Skeletal muscle cell (primary cell): ENCODE measurements at places on chromosomes 2 and 18.
A peak's percentile ranks its signal among the peaks of the same experiment; 100 is the strongest.

GRCh38 chr18:66894851-66895250 lies 291.0 kb upstream of the CDH19 start:
- no peak for DNase-seq

DNA sequence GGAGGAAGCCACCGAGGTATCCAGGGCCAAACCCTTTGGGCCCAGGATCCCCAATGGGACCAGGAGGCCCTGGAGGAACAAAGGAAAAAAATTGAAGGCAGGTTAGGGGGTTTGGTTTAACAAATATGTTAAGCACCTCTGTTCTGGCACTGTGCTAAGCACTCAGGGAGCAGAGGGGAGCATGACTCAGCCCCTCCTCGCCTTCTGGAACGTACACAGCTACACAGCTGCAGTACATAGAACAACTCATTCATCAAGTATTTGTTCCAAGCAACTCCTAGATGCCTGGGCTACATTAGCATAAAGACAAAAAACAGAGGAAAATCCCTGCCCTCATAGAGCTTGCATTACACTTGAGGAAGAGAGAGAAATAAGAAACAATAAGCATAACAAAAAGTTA lies 153.6 kb downstream of the COL4A4 start:
- no peak for DNase-seq

GRCh38 chr18:37674570-37674969 lies 109.0 kb upstream of the CELF4 start:
- no peak for DNase-seq

GRCh38 chr2:156615836-156616322 lies 179.7 kb downstream of the GPD2 start:
- no peak for DNase-seq

GRCh38 chr2:73020657-73021370 lies 50.7 kb downstream of the SFXN5 start:
- DNase-seq, result peak; percentile 71

DNA sequence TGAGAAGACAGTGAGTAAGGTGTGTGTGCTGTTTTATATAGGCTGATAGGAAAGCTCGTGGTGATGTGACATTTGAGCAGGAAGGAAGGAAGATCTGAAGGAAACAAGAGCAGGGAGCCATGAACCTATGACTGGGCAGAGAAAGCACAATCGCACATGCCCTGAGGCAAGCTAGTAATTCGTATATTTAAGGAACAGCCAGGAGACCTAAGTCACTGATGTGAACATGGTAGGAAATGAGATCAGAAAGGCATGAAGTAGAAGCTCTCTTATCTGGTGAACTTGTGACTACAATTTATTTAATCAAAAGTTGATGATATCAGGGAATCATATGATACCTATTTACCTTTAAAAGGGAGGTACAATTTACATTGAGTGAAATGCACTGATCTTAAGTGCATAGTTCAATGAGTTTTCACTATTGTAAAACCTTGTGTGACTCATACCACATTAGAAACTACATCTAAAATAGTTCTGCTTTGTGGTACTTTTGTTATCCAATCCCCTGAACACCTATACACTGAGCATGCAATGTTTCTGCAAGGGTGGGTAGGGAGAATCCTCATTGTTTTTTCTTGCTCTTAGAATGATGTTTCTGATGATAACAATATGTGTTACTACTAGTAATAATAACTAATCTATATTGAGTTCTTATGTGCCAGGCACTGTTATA lies 67.5 kb downstream of the GALNT13 start:
- DNase-seq, result no peak

- DNase-seq, result no peak
Observed at GRCh38 chr2:208570851-208571763, 164.5 kb downstream of the PTH2R start.

GRCh38 chr2:135949451-135950234 lies 35.8 kb downstream of the DARS1 start:
- DNase-seq, result no peak

- DNase-seq, result no peak
Observed at GRCh38 chr2:219726916-219727315, 99.5 kb downstream of the SLC4A3 start.

DNA sequence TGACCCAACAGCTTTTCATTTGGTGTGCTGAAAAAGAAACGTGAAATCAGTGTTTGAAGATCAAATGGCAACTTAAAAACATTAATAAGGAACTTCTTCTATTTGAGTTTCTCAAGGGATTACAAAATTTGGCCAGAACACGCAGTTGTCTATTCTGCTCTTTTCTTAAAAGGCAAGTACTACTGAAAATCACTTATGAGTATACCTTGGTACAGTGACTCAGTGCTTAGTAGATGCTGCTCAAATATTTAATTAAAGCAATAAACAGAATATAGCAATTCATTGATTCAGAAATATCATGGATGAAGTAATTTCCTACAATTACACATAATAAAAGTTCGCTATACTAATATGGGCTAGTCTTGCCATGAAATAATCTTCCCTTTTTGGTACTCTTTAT lies 38.2 kb upstream of the MCM6 start:
- DNase-seq, result no peak

DNA sequence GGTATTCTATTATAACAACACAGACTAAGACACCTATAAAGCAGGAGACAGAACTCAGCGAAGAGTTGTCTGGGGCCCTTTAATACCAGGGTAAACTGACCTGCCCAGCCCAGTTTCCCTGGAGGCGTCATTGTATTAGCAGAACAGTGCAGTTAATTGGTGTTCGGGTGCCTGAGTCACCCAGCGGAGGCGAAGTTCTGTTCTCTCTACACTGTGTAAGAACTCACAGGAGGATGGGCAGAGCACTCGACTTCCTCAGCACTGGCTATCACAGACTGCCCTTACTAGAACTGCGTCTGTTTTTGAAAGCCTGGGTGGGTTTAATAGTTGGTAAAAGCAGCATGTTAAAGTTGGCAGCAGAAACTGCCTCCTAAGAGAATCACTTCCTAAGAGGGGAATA lies 106.5 kb upstream of the ATP8B1 start:
- no peak for DNase-seq
